Right renal pelvis (tissue), 4 donors: ENCODE measurements at places on chromosomes 2 and 18. TPM values are rescaled to one million over a fixed set of nuclear protein-coding genes. Genes with fewer than 3 reads are reported as not detected.

DNA sequence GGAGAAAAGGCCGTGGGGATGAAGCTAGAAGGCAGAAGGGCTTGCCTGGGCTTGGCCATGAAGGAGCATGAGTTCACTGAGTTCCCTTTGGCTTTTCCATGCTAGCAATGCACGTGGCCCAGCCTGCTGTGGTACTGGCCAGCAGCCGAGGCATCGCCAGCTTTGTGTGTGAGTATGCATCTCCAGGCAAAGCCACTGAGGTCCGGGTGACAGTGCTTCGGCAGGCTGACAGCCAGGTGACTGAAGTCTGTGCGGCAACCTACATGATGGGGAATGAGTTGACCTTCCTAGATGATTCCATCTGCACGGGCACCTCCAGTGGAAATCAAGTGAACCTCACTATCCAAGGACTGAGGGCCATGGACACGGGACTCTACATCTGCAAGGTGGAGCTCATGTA is 2.9 kb downstream of the CTLA4 start:
- no peak for DNase-seq

DNA sequence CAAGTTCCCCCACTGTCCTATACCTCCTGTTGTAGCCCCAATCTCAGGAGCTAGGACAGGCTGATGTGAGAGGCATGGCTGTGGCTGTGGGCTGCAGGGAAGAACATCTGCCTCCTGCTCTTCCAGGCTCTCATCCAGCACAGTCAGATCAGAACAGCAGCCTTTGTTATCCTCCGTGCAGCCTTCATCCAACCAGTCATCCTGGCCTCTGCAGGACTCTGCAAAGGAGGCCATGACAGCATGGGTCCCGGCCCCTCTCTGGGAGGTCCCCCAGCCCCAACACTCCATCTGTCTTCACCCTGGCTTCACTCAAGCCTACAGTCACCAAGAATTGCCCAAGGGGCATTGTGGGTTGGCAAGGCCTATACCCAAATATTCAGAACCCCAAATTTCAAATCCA is 223.2 kb upstream of the COPS8 start:
- DNase-seq: no peak

- no peak for DNase-seq
These were observed 1041.2 kb upstream of the CDH2 start for GRCh38 chr18:29218091-29218490.

GRCh38 chr2:234569776-234570430 is 73.0 kb upstream of the ARL4C start:
- no peak for DNase-seq

DNA sequence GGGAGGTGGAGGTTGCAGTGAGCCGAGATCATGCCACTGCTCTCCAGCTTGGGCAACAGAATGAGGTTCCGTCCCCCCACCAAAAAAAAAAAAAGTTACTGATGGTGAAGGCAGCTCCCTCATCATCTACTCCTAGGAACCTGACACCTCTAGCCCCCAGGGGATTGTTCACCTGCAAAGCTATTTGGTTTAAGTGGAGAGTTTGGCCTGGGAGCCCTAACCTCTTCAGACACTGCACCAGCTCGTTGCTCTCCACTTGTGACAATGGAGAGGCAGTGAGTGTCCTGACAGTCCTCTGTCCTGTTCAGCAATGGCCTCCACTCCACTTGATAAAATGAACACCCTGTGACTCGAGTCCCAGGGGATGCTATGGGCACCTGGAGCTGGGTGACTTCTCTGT is 43.5 kb downstream of the ATP6V1C2 start:
- no peak for DNase-seq

DNAJC5G gene
- polyA plus RNA-seq: 0.55 TPM

- no peak for DNase-seq
These were observed 38.6 kb downstream of the SNORC start for GRCh38 chr2:232908695-232909094.

OBSL1 gene
- polyA plus RNA-seq: 143 TPM

RNF125 gene
- 2.2 TPM for polyA plus RNA-seq

GLI2 gene
- polyA plus RNA-seq: 11.8 TPM

GRCh38 chr18:1522249-1522615 is 617.6 kb downstream of the ADCYAP1 start:
- no peak for DNase-seq

- no peak for DNase-seq
These were observed 164.7 kb upstream of the MEIS1 start for GRCh38 chr2:66270247-66270646.

GRCh38 chr2:25920786-25921415 is 42.6 kb upstream of the ASXL2 start:
- no peak for DNase-seq

DNA sequence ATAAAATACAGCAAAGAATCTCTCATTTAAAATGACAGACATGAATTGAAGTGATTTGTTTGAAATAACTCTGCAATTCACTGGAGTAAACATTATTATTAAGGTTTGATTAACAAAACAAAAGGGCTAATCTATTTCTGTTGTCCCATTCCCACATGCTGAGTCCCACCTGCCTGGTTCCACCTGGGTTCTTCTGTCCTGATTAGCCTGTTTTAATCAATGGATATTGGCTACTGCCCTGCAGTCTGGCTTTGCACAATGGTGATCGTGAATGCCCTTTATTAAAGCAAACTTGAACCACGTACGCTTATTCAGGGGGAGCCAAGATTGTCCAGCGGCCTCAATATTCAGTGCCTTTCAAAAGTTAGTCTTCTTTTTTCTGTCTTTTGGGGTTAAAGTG is 72.8 kb upstream of the CDH19 start:
- no peak for DNase-seq

- no peak for DNase-seq
These were observed 14.0 kb upstream of the COL6A3 start for GRCh38 chr2:237427769-237428506.

- DNase-seq: no peak
These were observed 9.3 kb downstream of the CHCHD5 start for GRCh38 chr2:112593736-112594135.

EMILIN1 gene
- 121 TPM for polyA plus RNA-seq

SPC25 gene
- polyA plus RNA-seq: 18.9 TPM

CENPA gene
- 18.9 TPM for polyA plus RNA-seq

SCN1A gene
- polyA plus RNA-seq: 0.19 TPM

DNA sequence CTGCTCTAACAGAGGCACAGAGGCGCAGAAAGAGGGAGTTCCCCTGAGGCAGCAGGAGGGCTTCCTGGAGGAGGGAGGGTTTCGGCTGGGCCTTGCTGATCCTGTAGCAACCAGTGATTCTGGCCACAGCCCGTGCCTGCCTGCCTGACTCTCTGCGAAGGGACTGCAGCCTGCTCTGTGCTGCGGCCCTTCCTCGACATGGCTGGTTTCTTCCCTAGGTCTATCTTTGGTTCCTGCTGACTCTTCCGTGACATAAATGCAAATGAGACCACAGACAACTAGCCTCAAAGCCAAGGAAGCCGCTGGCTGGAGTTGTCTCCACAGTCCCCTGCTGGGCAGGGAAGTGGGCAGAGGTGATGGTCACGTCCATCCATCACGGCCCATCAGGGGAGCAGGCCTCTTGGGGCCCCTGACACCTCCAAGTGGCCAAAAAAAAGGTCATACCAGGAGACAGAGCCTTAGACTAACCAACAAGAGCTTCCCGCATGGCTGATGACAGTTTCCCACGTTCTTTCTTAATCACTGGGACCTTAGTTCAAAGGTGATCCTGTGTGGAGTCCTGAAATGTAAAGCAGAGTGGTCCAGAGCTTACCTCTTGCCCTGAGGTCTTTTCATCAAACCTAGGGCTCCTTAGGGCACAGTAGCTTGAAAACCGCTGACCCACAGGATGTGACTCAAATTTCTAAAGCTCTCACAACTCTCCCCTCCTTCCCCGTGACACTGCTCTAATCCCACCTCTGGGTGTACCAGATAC is 55.3 kb downstream of the HS1BP3 start:
- DNase-seq: no peak

- no peak for DNase-seq
These were observed 68.7 kb downstream of the RHBDD1 start for GRCh38 chr2:226904592-226904991.

CIB4 gene
- 1.2 TPM for polyA plus RNA-seq

DNA sequence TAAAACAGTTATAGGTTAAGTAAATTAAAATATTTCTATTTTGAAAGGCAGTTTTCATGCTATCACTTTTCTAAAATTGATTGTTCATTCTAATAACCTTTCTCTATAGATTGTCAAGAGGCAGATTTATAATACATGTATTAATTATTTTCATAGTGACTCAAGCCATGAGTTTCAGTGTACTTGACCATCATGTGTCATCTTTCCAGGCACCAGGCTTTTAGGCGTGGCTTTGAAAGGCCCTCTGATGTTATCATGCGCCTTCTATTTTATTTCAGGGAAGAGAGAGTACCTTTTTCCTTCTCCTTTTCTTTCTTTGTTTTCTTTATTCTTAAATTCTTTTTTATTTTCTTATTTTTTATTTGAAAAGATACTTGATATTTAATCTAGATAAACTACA is 128.3 kb upstream of the ETAA1 start:
- no peak for DNase-seq

GRCh38 chr18:6746386-6746960 is 17.0 kb downstream of the ARHGAP28 start:
- DNase-seq: no peak

DNA sequence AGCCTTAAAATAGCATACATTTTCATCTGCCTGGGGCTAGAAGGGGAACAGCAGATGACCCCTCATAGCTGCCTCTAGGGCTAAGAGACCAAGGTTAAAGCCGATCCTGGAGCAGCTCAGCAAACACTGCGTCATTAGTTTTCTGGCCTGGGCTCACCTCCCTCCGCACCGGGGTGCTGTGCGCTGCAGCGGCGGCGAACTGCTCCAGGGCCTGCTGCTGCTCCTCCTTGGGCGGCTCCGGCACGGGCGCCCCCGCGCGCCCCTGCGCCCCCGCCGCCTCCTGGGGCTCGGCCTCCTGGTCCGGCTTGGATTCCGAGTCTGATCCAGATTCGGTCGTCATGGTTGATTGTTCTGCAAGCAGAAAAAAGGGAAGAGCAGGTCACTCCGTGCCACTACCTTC is 55.0 kb downstream of the EPB41L3 start:
- DNase-seq: no peak

GRCh38 chr18:59180150-59180845 is 39.7 kb upstream of the GRP start:
- no peak for DNase-seq

DNA sequence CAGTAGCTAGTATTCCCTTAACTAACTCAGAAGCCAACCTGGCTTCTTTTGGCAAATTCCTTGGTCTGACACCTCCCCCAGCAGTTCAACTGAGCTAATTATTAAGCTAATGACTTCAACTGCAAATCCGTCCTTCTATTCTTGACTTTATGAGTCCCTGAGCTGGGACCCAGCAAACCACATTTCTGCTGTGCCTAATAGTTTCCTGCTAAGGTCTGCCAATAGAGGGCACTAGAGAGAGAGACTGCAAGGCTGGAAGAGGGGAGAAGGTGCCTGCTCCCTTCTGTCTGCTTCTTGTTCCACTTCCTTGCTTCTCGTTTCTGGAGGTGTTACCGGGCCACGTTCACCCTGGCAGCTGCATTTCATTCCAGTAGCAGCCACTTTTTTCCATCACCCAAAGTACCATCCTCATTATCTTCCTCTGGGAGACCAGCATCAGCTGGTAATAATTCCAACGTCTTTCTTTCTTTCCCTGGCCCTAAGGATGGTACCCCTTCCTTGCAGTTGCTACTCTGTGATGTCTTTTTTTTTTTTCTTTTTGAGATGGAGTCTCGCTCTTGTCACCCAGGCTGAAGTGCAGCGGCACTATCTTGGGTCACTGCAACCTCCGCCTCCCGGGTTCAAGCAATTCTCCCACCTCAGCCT is 352.0 kb downstream of the TNS1 start:
- DNase-seq: peak; percentile 82

SPP2 gene
- not detected for polyA plus RNA-seq

ZBTB7C gene
- polyA plus RNA-seq: 14.8 TPM

UGT1A5 gene
- not detected for polyA plus RNA-seq

GRCh38 chr2:96369186-96369585 is 33.6 kb downstream of the NCAPH start:
- DNase-seq: no peak

TEKT4 gene
- polyA plus RNA-seq: 0.25 TPM

DNA sequence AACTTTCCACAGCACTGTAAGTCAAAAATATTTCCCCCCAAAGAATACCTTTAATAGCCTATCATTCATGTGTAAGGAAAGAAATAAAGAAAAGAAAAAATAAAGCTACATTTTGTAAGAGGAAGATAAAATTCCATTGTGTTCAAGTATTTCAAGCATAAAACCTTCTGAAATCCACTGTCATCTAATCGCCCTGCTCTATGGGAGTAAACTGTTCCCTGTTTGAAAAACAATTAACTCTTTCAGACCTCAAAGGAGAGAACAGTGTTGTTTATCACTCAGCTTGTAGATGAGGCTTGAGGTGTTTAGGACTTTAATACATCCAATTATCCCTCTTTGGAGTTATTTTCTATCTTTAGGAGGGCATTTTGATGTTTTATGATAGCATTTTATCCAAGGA is 112.2 kb upstream of the REG3G start:
- DNase-seq: no peak
